NB4 (cell line): ENCODE measurements at places on chromosomes 16 and 17.

- no peak for DNase-seq
These were observed 29.4 kb upstream of the MLKL start for GRCh38 chr16:74729783-74730683.

- DNase-seq: peak; percentile 75
These were observed 17.1 kb upstream of the CCR7 start for GRCh38 chr17:40582328-40582901.

GRCh38 chr16:3121851-3122467 is 9.6 kb downstream of the ZNF205 start:
- no peak for DNase-seq

DNA sequence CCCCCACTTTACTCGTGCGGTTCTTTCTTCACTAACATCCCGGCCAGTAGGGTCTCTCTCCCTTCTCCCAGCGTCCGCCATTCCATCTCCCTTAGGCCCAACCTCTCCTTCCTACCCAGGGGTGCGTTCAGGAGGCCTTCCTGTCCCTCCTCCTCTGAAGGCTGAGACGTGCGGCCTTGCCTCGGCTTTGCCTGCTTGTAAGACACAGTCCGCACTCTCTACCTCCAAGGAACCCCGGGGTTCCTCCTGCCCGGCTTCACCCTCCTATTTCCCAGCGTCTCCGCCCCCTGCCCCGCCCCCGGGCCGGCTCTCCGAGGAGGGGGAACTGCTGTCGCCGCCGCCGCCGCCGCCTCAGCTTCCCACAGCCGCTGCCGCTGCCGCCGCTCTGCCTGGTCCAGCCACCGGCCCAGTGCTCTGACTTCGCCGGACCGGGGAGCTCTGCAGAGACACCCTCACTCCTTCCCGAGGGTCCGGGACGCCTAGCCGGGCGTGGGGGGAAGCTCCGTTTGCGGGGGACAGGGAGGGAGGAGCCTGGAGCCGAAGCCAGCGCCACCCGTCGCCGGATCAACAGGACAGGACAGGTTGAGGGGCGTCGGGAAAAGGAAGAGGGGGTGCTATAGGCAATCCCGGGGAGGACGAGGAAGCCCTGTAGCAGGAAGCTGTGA is 1.2 kb upstream of the FGF11 start:
- peak; percentile 72 for DNase-seq

- no peak for DNase-seq
These were observed 8.9 kb downstream of the CORO6 start for GRCh38 chr17:29613856-29614255.

- peak; percentile 16 for DNase-seq
These were observed 50.4 kb downstream of the SLFN5 start for GRCh38 chr17:35293151-35293847.

- DNase-seq: peak; percentile 43
These were observed 21.4 kb upstream of the C17orf113 start for GRCh38 chr17:42071810-42072209.

GRCh38 chr16:52563767-52564611 is 17.0 kb upstream of the TOX3 start:
- DNase-seq: no peak

GRCh38 chr17:4584101-4584916 is at the start of gene SMTNL2:
SMTNL2 (plus strand) TSS chr17:4584529; CDS start chr17:4584606, 77 bp downstream.
- DNase-seq: no peak

DNA sequence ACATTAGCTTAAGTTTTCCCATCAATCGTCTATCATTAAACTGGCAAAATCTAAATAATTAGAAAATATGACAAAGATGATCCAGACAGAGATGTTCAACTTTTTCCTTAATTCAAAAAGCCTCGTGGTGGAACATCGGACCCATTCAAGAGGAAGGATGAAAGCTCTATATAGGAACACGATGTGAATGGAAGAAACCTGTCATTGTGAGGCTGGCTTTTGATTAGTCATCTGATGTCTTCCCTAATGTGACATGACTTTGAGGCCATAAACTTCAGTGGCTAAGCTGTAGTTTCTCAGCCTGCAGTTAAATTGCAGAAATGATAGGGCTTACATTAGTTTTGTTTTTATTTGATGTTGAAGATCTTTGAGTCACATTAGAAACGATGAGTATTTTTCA is 1.0 kb downstream of the AMZ2 start:
- DNase-seq: peak; percentile 41

- DNase-seq: no peak
These were observed 492.7 kb downstream of the WWOX start for GRCh38 chr16:78592111-78592510.

- DNase-seq: no peak
These were observed 2.5 kb downstream of the GPRC5B start for GRCh38 chr16:19882186-19882585.
